ENCODE measurements at places on chromosomes 4 and X.
A peak's percentile ranks its signal among the peaks of the same experiment; 100 is the strongest.

GRCh38 chrX:137215467-137215866 is 181.7 kb upstream of the GPR101 start:
- no peak for DNase-seq

DNA sequence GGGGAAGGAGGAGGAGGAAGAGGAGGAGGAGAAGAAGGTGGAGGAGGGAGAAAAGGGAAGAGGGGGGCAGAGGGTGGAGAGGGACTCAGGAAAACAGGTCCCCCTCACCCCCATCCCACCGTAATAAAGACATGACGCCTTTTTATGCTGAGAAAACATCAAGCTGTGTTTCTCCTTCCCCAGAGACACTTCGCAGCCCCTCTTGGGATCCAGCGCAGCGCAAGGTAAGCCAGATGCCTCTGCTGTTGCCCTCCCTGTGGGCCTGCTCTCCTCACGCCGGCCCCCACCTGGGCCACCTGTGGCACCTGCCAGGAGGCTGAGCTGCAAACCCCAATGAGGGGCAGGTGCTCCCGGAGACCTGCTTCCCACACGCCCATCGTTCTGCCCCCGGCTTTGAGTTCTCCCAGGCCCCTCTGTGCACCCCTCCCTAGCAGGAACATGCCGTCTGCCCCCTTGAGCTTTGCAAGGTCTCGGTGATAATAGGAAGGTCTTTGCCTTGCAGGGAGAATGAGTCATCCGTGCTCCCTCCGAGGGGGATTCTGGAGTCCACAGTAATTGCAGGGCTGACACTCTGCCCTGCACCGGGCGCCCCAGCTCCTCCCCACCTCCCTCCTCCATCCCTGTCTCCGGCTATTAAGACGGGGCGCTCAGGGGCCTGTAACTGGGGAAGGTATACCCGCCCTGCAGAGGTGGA is 45.3 kb upstream of the SHOX start:
- no peak for DNase-seq

GRCh38 chr4:2417765-2418649 is at the start of gene ZFYVE28:
TSS of gene ZFYVE28 (minus strand) at chr4:2418645. CDS start at chr4:2418323, 322 bp downstream.
- no peak for DNase-seq

GRCh38 chrX:151715752-151716151 is at the start of gene FATE1:
TSS of gene FATE1 (plus strand) at chrX:151716035. CDS start at chrX:151716120, 85 bp downstream.
- no peak for DNase-seq

DNA sequence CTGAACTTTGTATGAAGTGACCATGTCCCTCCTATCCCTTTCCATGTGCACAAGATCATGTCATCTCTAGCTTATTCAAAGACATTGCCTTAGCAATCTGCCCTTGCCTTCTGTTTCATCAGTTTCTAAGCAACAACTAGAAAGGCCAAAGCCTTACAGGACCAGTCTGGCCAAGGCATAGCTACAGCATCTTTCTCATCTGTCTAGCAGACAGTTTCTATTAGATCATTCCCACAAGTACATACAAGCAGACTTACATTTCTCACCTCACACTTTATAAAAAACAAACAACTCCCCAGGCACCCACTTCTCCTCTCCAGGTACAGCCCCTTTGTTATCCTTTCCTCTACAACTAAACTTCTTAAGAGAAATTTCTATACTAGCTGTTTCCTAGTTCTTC is 188.7 kb upstream of the AADAT start:
- no peak for DNase-seq

DNA sequence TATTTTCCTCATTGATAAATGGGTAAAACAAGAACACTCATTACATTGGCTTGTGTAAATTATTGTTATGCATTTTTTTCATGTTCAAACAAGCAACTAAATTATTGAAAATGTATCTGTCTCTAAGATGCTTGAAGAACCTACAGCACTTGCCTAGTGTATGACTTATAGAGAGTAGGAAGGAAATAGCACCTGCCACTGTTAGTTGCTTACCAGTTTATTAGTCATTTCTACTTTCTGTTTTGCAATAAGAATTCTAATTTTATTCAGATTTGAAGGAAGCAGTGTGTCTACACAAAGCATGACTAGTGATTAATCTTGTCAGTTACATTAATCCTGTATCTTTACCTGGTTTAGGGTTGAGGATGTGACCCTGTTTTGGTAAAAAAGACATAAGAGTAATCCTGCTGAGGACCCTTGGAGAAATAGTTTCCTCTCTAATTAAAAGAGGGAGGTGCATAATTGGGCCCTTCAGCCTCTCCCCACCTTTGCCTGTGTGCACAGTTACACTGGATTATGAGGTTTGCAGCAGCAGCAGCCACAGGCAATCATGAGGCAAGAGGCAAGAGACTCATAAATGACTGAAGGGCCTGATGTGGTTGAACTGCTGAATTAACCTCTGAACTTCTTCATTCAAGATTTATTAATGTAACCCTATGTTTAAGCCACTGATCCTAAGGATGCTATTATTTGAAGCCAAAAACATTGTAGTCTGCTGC is 1202.1 kb downstream of the ADGRL3 start:
- no peak for DNase-seq

DNA sequence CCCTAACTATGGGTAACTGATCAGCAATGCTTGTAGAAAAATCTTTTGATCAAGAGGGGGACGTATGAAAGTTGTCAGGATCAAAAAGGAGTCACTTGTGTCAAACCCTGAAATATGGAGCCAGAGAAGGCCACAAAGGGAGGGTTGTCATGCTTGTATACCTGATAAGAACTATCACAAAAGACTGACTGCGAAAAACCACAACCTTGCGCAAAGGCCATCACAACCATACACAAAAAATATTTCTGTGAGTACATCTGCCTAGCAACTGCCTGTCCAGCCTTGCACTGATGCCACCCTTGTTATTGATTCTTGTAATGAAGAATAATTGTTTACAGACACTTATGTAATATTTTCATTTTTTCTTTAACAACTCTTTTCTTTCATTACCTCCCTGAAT is 22.8 kb upstream of the EIF4E start:
- no peak for DNase-seq

GRCh38 chr4:109383823-109384222 is 49.8 kb upstream of the SEC24B start:
- DNase-seq = no peak

DNA sequence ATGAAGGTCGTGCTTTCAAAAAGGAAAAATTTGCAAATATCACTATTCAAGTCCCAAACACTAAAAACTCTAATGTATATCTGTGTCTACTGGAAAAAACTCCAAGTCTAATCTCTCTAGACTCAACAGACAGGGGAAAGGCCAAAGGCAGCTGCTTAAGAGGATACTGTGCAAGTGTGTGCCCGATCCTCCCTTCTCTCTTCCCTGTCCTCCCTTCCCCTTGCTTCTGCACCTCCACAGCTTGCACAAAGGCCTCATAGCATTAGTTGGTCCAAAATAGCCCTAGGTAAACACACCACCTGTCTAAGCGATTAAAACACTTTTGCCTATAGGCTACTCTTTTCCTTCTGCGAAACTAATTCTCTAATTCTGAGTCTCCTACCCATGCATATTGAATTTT is 10.6 kb downstream of the C4orf54 start:
- DNase-seq = no peak

DNA sequence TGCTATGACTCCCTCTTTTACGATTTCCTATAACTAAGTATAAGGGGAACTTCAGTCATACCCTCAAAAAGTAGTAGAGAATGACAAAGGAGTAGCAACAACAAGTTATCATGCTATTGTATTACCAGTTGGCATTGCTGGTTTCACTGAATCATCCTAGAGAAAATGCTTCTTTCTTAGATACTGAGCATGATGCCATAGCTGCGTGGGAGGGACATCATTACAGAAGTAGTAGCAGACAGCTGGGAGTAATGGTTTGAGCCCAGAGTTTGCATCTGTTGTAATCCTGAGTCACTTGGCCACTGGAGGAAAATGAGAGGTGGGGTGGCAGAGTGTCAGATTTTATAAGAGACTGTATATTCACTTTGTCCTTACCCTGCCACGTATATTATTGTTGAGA is 38.6 kb downstream of the MTMR1 start:
- no peak for DNase-seq

DNA sequence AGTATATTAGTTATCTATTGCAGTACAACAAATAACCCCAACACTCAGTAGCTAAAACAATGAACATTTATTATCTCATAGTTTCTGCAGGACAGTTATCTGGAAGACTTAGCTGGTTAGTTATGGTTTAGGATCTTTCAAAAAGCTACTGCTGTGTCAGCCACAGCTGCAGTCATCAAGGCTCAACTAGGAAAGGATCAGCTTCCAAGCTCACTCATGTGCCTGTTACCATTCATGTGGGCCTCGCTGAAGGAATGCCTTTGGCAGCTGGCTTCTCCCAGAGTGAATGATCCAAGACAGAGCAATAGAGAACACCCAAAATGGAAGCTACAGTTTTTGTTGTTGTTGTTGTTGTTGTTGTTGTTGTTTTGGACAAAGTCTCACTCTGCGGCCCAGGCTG is 13.5 kb upstream of the PRSS48 start:
- DNase-seq = no peak

DNA sequence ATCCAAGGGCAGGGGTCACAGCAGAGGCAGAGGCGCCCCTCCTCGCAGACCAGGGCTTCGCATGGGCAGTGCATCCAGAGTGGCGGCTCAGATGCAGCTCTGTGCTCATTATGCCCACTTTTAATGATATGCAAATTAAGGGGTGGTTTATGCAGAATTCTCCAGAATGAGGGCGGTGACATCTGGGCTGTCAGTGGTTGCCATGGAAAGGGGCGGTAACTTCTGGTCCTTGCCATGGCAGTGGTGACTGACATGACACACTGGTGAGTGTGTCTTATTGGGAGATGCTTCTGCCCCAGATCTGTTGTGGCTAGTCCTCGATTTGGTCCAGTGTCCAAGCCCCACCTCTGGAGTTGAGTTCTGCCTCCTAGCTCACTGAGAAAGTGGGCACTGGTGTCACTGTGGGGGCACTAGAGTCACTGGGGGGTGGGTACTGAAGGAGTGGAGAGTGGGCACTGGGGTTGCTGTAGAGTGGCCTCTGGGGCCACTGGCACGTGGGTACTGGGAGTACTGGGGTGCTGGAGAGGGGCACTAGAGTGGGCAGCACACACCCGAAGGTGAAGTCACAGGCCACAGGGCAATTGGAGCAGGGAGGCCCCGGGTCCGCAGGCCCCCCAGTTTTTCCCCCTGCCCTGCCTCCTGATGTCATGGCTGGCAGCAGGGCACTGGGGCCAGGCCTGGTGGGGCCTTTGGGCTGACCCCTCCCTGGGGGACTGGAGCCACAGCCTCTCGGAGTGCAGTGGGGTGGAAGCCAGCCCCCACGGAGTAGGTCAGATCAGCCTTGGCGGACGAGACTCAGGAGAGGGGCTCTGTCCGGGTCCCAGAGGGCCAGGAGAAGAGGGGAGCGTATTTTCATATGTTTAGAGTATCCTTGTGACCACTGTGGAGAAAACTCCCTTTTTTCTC is 98.6 kb upstream of the NKX1-1 start:
- no peak for DNase-seq

- DNase-seq = no peak
Measured at GRCh38 chrX:22032084-22032483, at the start of gene PHEX. TSS of gene PHEX (plus strand) at chrX:22032325. CDS start at chrX:22033006, 681 bp downstream.

GRCh38 chr4:109395694-109396093 is 37.9 kb upstream of the SEC24B start:
- DNase-seq = no peak

GRCh38 chrX:13581554-13581953 is 12.2 kb downstream of the EGFL6 start:
- no peak for DNase-seq

- no peak for DNase-seq
Measured at GRCh38 chr4:54213761-54214160, 15.3 kb upstream of the PDGFRA start.

DNA sequence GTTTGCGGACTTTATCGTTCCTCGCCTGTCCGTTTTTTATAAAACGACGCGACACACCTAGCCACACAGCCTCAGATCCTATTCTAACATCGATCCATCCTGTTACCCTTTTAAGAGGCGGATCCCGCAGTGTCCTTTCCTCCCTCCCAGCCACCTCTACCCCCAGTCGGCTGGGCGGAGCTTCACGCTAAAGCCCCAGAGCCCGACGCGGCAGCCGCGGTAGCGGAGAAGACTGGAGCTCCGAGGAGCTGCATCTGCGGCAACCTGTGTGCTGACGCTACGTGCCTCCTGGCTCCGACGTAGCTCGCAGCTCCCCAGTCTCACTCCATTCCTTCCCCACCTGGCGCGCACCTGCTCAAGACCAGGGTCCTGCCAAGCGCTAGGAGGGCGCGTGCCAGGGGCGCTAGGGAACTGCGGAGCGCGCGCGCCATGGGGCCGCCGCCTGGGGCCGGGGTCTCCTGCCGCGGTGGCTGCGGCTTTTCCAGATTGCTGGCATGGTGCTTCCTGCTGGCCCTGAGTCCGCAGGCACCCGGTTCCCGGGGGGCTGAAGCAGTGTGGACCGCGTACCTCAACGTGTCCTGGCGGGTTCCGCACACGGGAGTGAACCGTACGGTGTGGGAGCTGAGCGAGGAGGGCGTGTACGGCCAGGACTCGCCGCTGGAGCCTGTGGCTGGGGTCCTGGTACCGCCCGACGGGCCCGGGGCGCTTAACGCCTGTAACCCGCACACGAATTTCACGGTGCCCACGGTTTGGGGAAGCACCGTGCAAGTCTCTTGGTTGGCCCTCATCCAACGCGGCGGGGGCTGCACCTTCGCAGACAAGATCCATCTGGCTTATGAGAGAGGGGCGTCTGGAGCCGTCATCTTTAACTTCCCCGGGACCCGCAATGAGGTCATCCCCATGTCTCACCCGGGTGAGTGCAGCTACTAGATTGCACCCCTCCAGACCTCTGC is at the start of gene RNF128:
TSS of gene RNF128 (plus strand) at position 217 of the 953 bp plus-strand sequence. CDS start at position 430, 213 bp downstream.
- DNase-seq = peak; percentile 14

GRCh38 chr4:153785910-153786721 is 2.8 kb downstream of the SFRP2 start:
- no peak for DNase-seq

DNA sequence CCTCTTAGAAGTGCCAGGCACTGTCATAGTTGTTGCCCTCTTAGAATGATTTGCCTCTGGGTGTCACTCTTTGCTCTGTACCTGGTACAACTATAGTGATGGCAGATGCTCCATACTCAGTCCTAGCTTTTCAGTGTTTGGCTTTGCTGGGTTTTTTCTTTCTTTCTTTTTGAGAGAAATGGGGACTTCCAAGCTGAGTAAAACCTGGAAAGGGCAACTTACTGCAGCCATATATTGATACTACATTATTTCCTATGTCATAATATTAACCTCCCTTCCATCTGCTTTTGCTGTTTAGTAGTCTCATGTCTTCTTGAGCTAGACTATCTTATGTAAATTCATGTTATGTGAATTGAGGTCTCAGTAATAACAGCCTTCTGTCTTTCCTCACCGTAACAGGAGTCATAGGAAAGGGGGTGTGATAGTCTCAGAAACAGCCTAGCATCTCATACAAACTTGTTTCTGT is 49.0 kb downstream of the NIPAL1 start:
- DNase-seq = no peak

Data from NCI-H1092 (cell line).